Mesothelial cell of epicardium (in vitro differentiated cells): ENCODE measurements at places on chromosomes 2 and 18. TPM values are rescaled to one million over a fixed set of nuclear protein-coding genes. Genes with fewer than 3 reads are reported as not detected.
A peak's percentile ranks its signal among the peaks of the same experiment; 100 is the strongest.

DNA sequence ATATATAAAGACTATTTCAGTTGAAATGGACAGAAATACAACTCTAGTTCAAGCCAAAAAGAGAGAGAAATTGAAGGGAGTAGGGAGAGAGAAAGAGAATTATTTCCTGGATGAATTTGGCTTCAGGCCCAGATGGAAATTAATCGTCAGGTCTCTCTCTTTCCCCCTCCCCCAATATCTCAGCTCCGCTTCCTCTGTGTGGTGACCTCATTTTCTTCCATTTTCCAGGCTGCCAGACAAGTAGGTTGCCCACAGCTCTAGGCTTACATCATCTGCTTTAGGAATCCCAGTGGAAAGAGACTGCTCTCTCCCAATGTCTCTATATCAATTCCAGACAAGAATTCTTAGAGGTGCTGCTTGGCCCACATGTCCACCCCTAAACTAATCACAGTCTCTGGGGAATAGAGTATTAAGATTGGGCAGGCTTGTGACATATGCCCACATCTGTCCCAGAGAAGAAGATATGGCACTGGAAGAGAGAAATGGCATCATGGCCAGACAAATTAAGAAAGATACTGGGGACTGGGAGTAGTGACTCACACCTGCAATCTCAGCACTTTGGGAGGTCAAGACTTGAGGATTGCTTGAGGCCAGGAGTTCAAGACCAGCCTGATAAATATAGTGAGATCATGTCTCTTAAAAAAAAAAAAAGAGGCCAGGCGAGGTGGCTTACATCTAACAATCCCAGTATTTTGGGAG is 37.2 kb upstream of the CFAP36 start:
- H3K27me3 ChIP-seq, result no peaks in the 10 kb centered on the region
- DNase-seq, result no peak
- H3K4me3 ChIP-seq, result no peak overlapping the region
- no peaks in the 10 kb centered on the region for H3K36me3 ChIP-seq
- H3K27ac ChIP-seq, result peak overlapping the region; percentile 5

DNA sequence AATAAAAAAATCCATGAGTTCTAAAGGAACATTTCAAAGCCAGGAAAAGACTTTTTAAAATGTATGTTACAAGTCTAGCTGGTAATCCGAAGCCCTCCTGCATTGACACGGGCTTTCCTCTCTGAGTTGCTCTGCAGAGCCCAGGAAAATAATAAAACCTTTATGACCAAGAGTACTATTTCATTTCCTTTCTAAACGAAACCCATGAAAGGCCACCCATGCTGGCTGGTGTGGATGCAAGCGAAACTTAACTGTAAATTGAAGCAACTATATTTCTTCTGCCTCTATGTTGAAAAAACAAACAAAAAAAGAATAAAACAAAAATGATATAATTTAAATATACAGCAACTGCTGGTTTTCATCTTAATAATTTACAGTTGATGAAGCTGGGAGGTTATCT is 41.3 kb upstream of the ZNF532 start:
- no peak overlapping the region for H3K27ac ChIP-seq
- no peak for DNase-seq
- no peaks in the 10 kb centered on the region for H3K36me3 ChIP-seq
- peaks cover 13% of the 10 kb centered on the region for H3K27me3 ChIP-seq
- H3K4me3 ChIP-seq, result no peak overlapping the region

ALKAL2 gene
- total RNA-seq, result 0.50 to 1.4 TPM (median 1.1 TPM) in 3 replicates

DNA sequence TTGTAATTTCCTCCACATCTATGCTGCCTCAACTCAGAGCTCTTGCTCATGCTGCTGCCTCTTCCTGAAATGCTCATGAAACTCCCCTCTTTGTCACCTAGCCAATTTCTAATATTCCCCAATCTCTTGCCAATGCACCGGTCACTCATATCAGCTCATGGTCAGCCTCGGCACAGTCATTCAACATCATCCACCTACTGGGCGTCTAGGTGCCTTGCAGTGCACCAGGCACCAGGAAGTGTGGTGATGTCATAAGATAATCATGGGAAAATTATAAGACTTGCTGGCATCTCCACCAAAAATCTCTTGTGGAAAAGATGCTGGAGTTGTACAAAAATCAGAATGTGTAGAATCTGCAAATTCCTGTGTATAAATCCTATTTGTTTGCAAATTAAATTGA is 52.6 kb upstream of the RAB27B start:
- H3K36me3 ChIP-seq, result no peaks in the 10 kb centered on the region
- H3K4me1 ChIP-seq, result peaks cover 18% of the 10 kb centered on the region
- H3K27me3 ChIP-seq, result peaks cover 4% of the 10 kb centered on the region
- H3K27ac ChIP-seq, result peak overlapping the region; percentile 10
- no peak overlapping the region for H3K4me3 ChIP-seq
- no peak for DNase-seq

GRCh38 chr2:162242586-162243280 is 512 bp downstream of the FAP start:
- peaks cover 8% of the 10 kb centered on the region for H3K36me3 ChIP-seq
- H3K27ac ChIP-seq, result peak overlapping the region; percentile 96
- H3K4me3 ChIP-seq, result peak overlapping the region; percentile 77
- no peaks in the 10 kb centered on the region for H3K27me3 ChIP-seq
- peaks cover 39% of the 10 kb centered on the region for H3K4me1 ChIP-seq
